ENCODE measurements at places on chromosomes 1 and 21. TPM values are rescaled to one million over a fixed set of nuclear protein-coding genes. Genes with fewer than 3 reads are reported as not detected.

Gene TOR1AIP2
- total RNA-seq: 67.5 TPM

DNA sequence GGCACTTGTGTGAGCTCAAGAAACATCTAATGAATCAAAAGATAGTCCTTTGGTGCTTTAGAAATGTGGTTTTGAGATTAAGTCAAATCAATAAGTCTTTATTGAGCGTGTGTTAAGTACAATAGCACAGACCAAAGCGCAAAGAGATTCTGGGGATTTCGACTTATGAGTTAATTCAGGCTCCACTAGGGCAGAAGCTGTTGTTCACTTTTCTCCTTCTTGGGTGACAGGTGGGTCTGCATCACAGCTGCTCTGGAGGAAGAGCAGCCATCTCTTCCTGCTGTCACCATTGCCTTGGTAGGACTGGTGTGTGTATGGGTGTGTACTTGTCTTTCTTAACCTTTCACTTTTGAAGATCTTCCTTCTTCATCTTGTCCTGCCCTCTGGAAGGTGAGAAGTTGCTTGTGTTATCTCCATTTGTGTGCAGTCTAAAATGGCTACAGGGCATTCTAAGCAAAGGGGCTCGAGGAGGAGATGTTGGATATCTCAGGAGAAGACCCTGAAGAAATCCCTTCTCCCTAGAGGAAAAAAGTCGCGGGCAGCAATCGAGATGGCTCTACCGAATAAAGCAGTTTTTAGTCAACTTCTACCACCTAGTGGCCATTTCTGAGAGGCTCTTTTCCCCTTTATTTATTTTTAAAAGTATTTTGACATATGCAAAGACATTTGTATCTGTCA lies 22.9 kb upstream of the DISC1 start:
- DNase-seq: no peak

GRCh38 chr1:197521118-197521739 lies 253.2 kb downstream of the CRB1 start:
- DNase-seq: no peak

- no peak for DNase-seq
Observed at GRCh38 chr1:246597340-246597739, 31.1 kb downstream of the CNST start.
